Stimulated activated CD8-positive, alpha-beta memory T cell treated with anti-CD3 and anti-CD28 coated beads, Interleukin-7, amount 100 ng/mL, for 1 hour (primary cell): ENCODE measurements at places on chromosomes 11 and 22.

- DNase-seq = peak; percentile 4
Observed at GRCh38 chr22:25235547-25236290, 16.3 kb downstream of the CRYBB2 start.

- no peak for DNase-seq
Observed at GRCh38 chr22:24727218-24727851, 47.2 kb downstream of the PIWIL3 start.

- DNase-seq = no peak
Observed at GRCh38 chr11:4751201-4751600, 18.5 kb downstream of the OR51F1 start.

GRCh38 chr11:64747961-64748665, 4.2 kb upstream of the RASGRP2 start:
- no peak for DNase-seq

DNA sequence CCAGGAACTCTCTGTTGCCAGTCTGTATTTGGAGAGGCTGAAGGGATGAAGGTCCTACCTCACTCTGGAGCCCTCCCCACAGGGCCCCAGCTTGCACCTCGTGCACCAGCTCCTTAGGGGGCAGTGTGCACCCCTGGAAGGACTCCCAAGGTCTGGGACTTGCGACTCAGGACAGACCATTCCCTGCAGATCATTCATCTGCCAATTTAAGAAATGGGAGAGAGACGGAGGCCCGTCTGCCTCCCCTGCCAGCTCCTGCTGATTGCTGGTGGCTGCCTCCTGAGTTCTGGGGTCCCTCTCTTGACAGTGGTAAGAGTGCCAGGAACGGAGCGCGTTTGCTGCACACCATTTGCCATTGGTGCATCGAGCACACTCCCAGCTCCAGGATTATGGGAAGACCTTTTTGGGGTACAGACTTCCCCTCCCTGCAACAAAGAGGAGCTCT, 27.4 kb upstream of the MALAT1 start:
- DNase-seq = no peak

DNA sequence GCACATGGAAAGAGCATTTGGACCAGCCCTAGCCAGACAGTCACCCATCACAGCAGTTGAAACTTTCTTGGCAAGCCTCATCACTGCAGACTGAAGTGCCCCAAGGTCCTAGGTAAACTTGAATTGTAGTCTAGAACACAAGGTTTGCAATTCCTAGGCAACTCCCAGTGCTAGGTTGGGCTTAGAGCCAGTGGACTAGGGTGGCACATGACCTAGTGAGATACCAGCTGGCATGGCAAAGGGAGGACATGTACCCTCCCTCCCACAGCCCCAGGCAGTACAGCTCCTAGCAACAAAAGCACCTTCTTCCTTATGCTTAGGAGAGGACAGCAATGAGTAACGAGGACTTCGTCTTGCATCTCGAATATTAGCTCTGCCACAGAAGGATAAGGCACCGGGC, 889.5 kb downstream of the JRKL start:
- DNase-seq = no peak

DNA sequence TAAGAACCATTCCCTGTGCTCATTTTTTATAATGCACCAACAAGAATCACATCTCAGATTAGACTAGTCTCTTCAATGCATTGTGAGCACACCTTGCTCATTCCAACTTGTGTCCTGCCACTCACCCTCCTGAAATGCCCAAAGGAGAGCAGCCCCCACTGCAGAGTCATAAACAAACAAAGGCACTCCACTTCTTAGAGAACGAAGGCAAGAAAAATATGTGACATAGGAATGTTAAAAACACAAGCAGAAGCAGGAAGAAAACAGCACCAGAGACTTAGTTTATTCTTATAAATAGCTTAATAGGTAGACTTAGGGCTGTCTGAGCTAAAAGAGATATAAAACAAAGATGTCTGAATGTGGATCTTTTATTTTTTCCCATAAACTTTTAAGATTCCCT, 57.2 kb downstream of the GUCY1A2 start:
- no peak for DNase-seq

DNA sequence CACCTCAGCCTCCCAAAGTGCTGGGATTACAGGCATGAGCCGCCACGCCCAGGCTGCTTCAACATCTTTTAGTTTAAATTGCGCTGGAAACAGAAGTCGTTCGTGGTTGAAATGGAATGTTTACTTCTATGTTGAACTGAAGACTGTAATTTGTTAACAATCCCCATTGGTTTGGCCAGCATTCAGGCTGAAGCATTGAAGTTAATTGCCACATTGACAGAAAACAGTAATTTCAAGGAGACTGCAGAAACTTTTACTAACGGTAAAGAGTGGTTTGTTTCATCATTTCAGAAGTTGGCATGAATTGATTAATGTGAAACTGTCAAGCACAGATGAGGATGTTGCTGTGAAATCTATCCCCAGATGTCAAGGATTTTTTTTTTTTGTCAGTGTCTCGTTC, 14.2 kb downstream of the AP5B1 start:
- DNase-seq = no peak
